ENCODE measurements at places on chromosomes 3 and 15.

DNA sequence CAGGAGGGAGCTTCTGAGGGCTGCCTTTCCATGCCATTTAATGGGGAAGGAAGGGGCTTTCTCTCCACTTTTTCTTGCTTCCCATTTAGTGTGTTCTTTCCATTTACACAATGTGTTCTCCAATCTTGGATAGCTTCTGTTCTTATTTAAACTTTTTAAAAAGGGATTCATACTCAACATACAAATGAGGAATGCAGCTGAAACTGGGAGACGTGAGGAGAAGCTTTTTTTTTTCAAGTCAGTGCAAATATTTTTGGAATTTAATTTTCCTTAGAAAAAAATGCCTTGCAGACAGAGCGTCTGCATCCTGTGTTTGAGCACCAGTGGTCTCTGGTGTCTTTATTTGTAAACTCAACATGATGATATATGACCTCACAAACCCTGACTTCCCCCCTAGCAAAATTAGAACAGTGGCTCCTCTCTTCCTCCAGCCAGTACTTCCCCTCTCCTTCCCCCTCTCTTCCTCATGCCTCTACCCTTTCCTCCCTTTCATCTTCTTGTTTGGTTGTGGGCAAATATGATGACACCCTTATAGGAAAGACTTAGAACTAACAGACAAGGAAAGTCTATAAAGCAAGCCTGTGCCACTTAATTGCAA is 48.1 kb upstream of the PCSK6 start:
- no peak for DNase-seq

GRCh38 chr3:146065573-146066006 is 95.4 kb downstream of the PLOD2 start:
- DNase-seq, result no peak

DNA sequence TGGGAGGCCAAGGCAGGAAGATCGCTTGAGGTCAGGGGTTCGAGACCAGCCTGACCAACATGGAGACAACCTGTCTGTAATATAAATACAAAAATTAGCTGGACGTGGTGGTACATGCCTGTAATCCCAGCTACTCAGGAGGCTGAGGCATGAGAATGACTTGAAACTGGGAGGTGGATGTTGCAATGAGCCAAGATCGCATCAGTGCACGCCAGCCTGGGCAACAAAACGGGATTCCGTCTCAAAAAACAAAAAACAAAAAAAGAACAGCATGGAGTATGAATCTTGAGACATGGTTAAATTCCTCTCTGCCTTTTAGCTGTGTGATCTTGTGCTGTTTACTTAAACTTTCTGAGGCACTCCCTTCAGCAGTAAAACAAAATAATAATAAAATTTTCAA is 244.9 kb downstream of the FGF12 start:
- DNase-seq, result no peak

DNA sequence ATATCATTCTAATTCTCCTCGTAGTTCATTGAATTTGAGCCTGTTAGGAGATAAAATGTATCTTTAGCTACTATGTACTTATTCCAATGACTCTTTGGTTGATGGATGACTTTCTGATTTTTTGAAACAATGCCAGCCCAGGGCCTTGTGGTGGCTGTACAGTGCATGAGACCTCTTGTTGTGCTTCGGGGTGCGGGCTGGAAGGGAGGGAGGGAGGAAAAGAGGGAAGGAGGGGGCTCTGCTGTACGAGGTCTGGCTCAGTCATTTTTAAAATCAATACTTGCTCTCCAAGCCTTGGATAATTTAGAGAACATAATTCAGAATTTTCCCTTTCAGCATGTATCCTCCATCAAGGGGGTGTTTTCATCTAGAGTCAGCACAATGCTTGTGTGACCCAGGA is 399.7 kb upstream of the ONECUT1 start:
- DNase-seq, result no peak

- no peak for DNase-seq
Observed at GRCh38 chr3:123758081-123758564, 126.0 kb downstream of the MYLK start.

DNA sequence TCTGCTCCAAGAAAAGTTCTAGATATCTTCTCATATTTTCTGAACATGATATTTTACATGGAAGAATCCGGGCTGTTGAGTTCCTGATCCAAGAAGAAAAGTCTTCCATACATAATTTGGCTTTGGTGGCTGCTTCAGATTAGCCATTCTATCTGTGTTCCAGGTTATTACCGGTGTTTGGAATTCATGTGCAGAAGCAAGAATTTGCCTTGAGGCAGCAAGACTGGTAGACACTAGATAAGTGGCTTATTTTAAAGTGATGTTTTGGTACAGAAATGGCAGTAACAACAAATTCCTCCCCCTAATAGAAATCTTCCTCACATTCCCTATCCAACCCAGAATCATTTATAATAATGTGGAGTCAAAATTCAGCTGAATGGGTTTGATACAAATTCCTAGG is 29.2 kb downstream of the MITF start:
- DNase-seq, result no peak

GRCh38 chr15:35309886-35310285 is 224.8 kb upstream of the NANOGP8 start:
- no peak for DNase-seq

- peak; percentile 64 for DNase-seq
Observed at GRCh38 chr3:38334142-38335055, 12.2 kb upstream of the XYLB start.

GRCh38 chr3:185813691-185814215 is 11.1 kb downstream of the IGF2BP2 start:
- DNase-seq, result no peak

DNA sequence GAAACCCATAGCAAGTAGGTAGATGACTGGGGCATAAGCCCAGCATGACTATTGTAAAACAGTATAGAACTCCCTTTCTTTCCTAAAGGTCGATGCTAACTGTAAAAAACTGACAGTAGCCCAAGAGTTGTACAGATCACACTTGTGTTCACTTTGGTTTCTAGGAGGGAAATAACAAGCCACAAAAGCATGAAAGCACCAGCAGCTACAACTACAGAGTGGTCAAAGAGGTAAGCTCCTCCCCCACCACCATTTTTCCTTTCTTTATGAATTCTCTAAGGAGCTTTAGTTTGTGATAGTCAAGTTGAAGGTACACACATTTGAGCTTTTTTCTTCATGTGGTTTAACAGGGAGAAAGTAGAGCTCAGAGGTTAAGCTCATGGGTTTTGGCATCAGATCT is 191.0 kb downstream of the ITPR1 start:
- DNase-seq, result no peak

- no peak for DNase-seq
Observed at GRCh38 chr3:49466085-49466484, 4.0 kb upstream of the DAG1 start.

DNA sequence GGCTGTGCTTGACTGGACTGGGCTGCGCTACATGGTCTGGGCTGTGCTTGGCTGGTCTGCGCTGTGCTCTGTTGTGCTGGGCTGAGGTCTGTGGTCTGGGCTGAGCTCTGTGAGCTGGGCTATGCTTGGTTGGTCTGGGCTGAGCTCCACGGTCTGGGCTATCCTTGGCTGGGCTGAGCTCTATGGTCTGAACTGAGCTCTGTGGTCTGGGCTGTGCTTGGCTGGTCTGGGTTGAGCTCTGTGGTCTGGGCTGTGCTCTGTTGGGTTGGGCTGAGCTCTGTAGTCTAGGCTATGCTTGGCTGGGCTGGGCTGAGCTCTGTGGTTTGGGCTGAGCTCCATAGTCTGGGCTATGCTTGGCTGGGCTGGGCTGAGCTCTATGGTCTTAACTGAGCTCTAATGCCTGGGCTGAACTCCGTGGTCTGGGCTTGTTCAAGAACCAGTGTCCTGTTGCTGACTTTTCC is 92.0 kb downstream of the PLXNA1 start:
- peak; percentile 88 for DNase-seq

DNA sequence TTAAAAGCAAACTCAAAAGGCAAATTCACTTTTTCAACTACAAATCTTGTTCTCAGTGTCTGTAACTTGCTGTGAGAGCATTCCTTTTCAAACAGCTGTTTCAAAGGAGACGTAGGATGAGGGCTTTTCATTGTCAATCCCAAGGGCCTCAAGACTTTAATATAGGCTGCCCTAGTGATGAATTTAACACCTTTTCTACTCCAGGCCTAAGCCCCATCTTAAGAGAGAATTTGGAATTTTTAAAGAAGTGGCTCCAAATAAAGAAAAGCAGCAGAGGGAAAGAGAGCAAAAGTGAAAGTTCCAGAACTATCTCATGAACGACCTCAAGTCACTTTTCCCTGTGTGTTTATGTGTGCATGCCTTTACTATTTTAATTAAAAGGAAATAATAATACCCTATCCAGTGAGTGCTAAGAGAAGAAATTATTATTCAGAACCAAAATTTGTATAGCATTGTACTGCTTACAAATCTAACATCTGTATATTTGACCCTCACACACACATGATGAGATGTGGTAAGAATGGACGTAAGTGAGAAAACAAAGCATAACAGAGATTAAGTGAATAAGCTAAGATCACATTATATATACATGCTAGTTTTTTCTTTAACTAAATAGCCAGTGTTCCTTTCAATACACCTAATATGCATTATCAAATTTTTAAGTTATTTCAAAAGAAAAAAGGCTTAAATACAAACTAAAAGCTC is 196.4 kb downstream of the VGLL3 start:
- no peak for DNase-seq

DNA sequence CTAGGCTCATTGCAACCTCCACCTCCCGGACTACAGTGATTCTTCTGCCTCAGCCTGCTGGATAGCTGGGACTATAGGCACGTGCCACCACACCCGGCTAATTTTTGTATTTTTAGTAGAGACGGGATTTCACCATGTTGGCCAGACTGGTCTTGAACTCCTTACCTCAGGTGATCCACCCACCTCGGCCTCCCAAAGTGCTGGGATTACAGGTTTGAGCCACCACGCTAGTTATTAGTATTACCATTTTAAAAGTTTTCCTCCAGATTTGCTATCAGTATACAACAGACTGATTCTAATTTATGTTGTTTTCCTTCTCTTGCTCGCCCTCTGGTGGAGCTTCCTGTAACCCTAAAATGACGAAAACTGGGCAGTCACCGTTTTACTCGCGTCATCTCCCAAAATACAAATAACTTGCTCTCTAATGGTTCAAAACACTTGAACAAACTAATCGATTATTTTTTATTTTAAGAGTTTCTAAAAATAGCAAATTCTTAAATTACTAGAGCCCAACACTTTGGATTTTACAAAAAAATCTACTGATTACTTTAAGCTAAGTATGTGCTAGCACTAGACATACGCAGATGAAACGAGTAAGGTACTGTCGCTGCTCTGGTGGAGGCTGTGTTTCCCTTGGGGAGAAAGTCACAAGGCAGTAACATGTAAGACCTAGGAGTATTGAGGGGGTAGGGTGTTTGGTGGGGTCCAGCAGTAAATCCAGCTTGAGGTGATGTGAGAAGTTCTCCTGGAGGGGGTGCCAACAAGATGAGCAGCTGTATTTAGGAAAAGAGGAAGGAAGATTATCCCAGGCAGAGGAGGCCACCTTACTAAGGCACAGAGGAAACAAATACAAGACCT is 203.3 kb downstream of the MBNL1 start:
- DNase-seq, result peak; percentile 65

DNA sequence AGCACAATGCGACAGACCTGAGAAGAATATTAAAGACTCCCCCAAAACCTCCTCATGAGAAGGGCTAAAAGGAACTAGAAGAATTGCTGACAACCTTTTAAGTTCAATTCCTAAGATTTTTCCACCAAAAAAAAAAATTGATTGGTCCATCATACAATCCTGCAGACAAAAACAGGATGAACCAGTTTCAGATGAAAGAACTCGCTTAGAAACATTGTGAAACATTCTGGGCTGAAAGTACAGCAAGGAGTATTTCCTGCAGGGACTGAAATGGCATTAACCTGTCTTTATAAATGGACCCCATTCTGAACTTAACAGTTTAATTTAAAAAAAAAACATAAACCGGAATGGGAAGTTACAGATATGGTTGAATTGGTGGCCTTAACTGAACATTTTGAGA is 96.0 kb upstream of the FAM174B start:
- DNase-seq, result no peak

DNA sequence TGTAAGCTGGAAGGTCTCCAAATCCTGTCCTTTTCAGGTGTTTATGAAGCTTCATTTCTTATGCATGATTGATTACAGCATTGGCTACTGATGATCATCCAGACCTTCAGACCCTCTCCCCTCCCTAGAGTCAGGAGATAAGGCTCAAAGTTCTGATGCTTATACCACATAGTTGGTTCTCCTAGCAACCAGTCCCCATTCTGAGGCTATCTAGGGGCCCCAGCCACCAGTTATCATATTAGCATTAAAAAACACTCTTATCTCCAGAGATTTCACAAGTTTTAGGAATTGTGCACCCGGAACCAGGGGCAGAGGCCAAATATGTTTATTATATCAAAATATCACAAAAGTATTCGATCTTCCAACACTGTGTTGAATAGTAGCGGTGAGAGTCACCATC is 953.1 kb downstream of the FHIT start:
- DNase-seq, result no peak

DNA sequence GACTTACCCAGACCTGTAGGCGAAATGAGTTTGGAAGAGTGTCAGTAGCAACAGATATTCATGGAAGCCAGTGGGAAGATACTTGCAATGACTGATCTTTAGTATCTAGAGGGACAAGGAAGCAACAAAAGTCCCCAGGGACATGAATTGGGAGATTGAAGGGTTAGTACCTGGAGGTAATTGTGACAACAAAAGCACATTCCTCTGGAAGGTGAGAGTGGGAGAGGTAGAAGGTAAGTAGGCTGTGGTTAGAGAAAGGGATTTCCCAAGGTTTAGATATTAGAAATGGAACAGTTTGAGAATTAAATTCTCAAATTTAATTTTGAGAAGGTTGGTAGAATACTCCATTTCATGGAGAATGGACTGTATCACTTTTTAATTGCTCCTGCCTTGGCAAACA is 191.4 kb downstream of the AKAP13 start:
- DNase-seq, result no peak

- no peak for DNase-seq
Observed at GRCh38 chr3:43215663-43216275, 70.6 kb upstream of the SNRK start.

DNA sequence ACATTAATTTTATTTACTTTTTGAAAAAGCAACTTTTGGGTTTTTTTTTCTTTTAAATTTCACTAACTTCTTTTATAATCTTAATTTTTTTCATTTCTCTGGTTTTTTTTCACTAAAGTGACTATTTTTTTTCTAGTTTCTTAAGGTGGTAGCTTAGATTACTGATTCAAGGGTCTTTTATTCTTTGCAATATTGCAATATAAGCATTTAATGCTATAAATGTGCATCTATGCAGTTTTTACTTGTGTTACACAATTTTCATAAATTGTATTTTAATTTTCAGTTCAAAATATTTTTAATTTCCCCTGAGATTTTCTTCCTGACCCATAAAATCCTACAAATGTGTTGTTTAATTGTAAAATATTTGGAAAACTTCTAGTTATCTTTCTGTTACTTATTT is 535.8 kb downstream of the GABRG3 start:
- no peak for DNase-seq

GRCh38 chr15:43376017-43376705 is 5.3 kb downstream of the TUBGCP4 start:
- DNase-seq, result peak; percentile 23

GRCh38 chr3:107392549-107393165 is 15.4 kb downstream of the CCDC54 start:
- no peak for DNase-seq

- DNase-seq, result no peak
Observed at GRCh38 chr3:14329116-14329830, 73.1 kb upstream of the SLC6A6 start.
